ENCODE measurements at places on chromosomes 11 and 22. TPM values are rescaled to one million over a fixed set of nuclear protein-coding genes. Genes with fewer than 3 reads are reported as not detected.

Gene MAPK11
- 4.7 TPM for total RNA-seq

Gene ABCC8
- 2.3 TPM for total RNA-seq

Gene UBQLNL
- not detected for total RNA-seq

Gene SMTNL1
- total RNA-seq, result not detected

Gene RAG2
- total RNA-seq, result not detected

Gene C11orf97
- not detected for total RNA-seq

Gene PES1
- total RNA-seq, result 111 TPM

Gene DEUP1
- total RNA-seq, result not detected

Gene NXPE4
- total RNA-seq, result not detected

Gene PKP3
- total RNA-seq, result 39.9 TPM

Gene ESAM
- total RNA-seq, result 9.1 TPM

Gene GP1BB
- total RNA-seq, result 1.6 TPM

Gene OR51B6
- total RNA-seq, result not detected

Gene LRRC32
- 0.14 TPM for total RNA-seq

Gene YPEL4
- total RNA-seq, result 0.27 TPM

Gene DGAT2
- total RNA-seq, result 1.5 TPM

Gene USP47
- 26.9 TPM for total RNA-seq

Gene OR56A1
- total RNA-seq, result not detected

Gene MPPED2
- total RNA-seq, result not detected

Gene TENM4
- total RNA-seq, result 0.02 TPM

Gene TBX1
- 3.0 TPM for total RNA-seq

Gene NUDT8
- total RNA-seq, result 12.1 TPM

Gene PRSS23
- 498 TPM for total RNA-seq

Gene FAR1
- 57.1 TPM for total RNA-seq

Gene MRPL16
- 64.2 TPM for total RNA-seq

Gene RFPL2
- 0.07 TPM for total RNA-seq

Gene BTG4
- 0.18 TPM for total RNA-seq

Gene GPR83
- 0.08 TPM for total RNA-seq
